ENCODE measurements at places on chromosomes 7 and 10. TPM values are rescaled to one million over a fixed set of nuclear protein-coding genes. Genes with fewer than 3 reads are reported as not detected.
A peak's percentile ranks its signal among the peaks of the same experiment; 100 is the strongest.

BLNK gene
- total RNA-seq, result 0.43 TPM

ALOX5 gene
- 14.2 TPM for total RNA-seq

MYL7 gene
- total RNA-seq, result not detected

STAMBPL1 gene
- 54.0 TPM for total RNA-seq

COA1 gene
- total RNA-seq, result 72.7 TPM

SLC26A4 gene
- total RNA-seq, result 0.17 TPM

CARD11 gene
- 140 TPM for total RNA-seq

TFEC gene
- total RNA-seq, result 1.1 TPM

RNLS gene
- 5.2 TPM for total RNA-seq

DNA sequence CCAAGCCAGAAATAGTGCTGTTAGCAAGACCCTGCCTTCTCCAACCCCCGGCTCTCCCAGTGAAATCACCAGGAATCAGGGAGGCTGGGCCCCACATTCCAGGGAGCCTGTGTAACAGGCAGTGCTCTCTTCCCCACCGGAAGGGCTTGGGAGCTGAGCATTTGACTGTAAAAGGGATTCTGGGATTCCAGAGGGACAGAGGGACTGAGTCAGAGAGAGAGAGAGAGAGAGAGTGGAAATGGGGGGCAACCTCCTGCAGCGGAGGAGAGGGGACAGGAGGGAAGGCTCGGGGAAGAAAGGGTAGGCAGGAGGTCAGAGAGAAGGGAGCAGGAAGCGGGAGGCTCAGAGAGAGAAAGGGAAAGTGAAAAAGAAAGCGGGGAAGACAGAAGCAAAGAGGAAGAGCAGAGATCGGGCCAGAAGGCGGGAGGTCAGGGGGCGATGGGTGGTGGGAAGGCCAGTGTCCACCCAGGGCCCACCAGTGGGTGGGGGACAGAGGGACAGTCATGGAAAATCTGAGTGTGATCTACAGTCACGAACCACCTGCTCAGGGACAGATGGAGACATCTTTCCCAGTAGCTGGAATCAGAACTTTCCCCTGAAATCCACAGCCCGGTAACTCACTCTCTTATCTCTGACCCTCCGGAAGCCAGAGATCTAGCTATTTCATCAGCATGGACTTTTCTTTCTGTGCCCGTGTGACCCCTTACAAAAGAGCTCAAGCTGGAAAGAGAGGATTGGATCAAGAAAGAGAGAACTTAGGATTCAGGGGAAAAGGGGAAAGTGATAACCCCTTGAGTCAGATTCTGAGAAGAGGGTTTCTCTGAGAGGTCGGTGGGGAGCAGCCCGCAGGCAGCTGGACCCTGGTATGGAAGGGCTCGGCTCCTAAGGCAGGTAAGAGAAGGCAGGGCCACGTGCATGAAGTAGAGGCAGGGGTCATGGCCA lies 4.6 kb upstream of the SERPINE1 start:
- no peak for DNase-seq

DNA sequence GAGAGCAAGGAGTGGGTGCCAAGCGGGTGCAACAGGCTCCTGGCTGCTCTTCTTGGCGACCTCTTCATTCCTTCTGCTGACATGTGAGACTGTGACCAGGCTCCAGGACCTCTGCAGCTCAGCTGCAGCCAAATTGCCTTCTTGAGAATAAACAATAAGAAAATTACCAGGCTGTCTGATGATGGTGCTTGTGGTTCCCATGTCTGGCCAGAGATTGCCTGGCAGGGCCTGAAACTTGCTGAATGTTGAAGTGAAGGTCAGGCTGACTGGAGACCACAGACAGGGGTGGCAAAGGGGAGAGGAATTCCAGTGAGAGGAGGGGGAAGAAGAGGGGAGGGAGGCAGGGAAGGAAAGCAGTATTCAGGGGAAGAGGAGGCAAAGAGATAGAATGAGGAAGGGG lies 497.4 kb upstream of the PODXL start:
- DNase-seq, result no peak

DNA sequence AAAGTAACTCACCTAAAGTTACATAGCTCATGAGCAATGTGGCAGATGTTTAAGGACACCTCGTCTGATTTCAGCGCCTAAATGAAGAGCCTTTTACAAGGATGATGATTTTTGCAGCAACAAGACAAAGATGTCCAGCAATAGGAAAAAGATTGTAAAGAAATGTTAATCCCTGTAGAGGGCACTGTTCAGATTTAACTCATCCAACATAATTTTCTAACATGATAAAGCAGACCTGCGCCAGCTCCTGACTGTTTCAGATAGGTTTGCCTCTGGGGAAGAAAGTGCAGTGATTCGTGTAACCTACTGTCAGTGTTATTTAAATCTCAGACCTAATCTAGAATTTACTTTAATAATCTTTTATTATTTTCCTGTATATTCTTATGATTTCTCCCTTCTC lies 595.2 kb downstream of the AUTS2 start:
- no peak for DNase-seq

GRCh38 chr10:67015225-67015624 lies 89.4 kb downstream of the LRRTM3 start:
- no peak for DNase-seq

- no peak for DNase-seq
These were observed 105.6 kb downstream of the AHR start for GRCh38 chr7:17404006-17404405.

DNA sequence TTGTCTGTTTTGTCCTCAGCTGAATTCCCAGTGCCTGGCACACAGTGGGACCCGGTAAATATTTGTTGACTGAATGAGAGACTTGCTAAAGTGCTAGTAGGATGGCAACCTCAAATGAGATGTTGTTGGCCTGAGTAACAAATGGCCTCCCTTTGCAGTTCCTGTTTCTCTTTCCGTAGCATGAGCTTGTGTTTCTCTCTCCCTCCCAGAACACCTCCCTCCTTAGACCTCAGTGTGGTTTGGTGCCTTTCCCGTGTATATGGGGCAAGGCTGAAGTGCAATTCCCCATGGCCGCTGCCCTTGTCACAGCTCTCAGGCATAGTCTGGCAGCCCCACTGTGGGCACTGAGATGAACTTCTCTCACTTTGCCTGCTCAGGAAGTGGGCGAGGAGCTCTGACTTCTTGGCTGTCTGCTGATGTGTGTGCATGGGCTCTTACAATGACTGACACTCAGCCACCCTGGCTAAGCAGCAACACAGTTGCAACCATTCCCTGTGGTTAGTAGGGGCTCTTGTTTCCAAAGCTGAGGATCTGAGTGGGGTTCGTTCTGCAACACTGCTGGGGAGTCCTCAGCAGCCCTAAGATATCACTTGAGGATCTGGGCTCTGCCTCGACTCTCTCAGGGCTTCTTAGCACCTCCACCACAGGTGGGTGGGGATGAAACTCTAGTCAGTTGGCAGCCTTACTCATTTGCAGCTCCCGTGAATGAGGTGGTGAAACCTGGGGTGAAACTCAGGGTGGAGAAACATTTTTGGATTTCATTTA lies 136.1 kb downstream of the ICA1 start:
- peak; percentile 74 for DNase-seq

DNA sequence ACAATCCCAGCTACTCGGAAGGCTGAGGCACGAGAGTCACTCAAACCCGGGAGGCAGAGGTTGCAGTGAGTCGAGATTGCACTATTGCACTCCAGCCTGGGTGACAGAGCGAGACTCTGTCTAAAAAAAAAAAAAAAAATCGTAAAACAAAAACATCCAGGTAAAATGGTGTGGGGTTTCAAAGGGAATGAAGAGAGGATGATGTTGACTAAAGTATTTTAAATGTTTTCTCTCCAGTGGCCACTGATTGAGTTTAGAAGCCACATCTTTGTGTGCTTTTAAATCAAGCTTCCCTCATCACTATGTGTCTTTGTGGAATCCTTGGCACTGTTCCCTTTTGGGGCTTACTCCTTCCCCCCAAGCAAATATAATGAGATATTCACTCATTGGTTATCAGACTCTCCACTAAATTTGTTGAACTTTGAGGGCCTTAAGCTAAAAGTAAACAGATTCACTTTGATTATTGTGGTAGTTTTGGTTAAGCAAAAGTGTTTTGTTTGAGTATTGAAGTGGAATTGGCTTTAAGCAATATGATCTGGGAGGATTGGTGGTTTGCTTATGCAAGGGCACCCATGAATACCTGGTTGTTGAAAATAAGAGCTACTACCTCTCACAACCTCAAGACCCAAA lies 162.9 kb downstream of the CDK14 start:
- no peak for DNase-seq

DNA sequence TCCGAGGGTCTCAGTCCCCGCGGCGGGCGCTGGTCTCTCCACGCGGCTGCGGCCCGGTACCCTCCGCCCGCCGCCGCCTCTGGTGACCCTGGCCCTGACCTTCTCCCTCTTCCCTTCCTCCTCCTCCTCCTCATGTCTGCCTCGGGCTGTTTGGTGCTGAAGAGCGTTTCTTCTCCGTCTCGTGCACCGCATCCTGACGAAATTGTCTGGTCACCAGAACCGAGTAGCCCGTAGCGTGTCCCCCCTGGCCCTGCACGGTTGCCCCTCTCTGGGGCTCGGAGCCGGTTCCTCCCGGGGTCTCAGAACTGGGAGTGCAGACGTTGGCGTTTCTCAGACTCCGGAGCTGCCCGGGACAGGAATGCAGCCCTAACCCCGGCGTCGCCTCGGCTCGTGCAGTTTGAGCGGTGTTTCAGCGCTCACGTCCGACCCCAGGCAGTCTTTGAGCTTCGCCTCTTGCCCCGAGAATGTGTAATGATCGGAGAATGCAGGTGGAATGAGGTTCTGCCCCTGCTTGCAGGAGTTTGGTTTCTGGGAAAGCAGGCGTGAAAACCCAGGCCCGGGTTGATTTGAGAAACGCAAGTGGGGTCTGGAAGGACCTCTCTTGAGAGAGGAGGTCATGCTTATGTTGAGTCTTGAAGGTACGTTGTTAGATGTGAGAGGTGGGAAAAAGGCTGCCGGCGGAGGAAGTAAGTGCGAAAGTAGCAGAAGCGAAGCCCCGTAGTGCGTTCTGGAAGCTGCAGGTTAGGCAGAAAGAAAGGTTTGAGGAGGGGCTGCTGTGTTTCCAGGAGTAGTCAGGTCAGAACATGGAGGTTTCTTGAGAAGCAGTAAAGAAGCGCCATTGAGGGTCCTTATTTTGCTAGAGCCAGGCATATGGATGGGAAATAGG lies 743 bp downstream of the RBM17 start:
- no peak for DNase-seq

DNA sequence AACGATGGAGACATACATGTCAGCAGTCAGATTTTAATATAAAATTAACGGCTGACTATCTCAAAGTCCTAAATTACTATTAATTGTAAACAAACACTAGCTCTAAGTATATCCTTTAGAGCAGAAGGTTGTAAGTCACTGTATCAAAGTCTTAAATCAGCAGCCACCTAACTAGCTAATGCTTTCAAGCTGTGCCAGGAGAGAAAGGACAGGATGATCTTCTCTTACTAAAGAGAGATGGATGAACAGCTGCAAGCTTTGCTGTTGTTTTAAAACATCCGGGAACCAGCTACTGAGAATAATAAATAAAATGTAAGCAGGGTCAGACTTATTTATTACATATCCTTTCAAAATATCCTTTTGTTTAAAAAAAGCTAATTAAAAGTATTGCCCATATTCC lies 24.0 kb upstream of the ABLIM1 start:
- no peak for DNase-seq

- DNase-seq, result no peak
These were observed 59.9 kb downstream of the CAV1 start for GRCh38 chr7:116584721-116585120.

- DNase-seq, result peak; percentile 60
These were observed 1.5 kb upstream of the SKIDA1 start for GRCh38 chr10:21526860-21527597.

DNA sequence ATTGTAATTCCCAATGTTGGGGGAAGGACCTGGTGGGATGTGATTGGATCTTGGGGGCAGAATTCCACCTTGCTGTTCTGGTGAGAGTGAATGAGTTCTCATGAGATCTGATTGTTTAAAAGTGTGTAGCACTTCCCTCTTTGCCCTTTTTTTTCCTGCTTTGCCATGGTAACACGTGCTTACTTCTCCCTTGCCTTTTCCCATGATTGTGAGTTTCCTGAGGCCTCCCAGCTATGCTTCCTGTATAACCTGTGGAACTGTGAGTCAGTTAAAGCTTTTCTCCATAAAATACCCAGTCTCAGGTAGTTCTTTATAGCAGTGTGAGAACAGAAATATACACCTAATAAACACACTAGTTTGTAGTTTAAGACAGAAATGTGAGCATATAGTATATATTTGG lies 166.8 kb upstream of the MAGI2 start:
- DNase-seq, result no peak

GRCh38 chr7:47314728-47315607 lies 266.9 kb downstream of the TNS3 start:
- no peak for DNase-seq

- no peak for DNase-seq
These were observed 129.4 kb upstream of the PLPP4 start for GRCh38 chr10:120327675-120328074.

- DNase-seq, result no peak
These were observed 30.4 kb upstream of the TARP start for GRCh38 chr7:38303866-38304265.

DNA sequence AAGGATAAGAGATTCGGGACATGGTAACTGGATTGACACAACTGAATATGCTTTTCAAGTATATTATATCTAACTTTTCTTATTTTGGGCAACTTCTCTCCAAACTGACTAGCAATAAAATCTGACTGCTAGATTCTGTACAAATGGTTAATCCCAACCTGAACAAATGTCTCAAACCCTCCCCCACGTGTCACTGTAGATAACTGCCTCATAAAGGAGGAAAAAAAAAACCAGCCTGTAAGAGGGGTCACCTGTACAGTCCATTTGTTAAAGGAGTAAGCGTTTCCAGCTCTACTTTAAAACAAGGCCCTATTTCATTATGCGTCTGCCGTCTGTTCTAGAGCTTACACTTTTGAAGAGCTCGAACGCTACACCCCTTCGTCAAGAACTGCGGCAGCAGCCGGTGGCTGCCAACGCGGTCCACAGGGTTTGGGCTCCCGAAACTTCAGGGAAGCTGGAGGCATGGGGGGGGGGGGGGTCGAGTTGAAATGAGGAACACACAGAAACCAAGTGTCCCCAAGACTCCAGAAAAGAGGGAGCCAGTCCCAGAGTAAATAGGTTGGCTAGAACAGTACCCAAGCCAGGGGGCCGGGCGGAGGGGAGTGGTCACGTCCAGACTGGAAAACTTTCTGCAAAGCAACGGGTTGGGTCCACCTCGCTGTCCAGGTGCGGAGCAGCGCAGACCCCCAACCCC lies 492 bp downstream of the COG5 start:
- DNase-seq, result no peak

DNA sequence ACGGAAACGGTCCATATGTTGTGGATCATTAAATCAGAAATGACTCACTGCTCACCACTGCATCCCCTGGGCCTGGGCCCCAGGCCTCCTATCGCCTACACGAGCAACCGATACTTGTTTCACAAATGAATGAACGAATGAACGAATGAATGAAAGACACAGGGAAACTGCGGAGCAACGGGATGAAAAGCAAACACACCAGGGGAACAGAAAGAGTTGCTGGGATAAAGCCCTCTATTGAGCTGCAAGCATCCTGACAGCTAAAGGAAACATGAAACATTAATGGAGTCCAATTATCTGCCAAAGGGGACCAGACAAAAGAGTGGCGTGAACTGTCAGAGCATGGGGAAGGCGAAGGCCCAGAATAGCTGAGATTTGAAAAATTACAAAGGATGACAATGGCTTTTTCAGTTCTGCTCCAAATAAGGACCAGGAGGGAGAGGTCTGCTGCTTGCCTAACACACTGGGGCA lies 92.1 kb downstream of the GRB10 start:
- DNase-seq, result no peak
